Stimulated activated CD4-positive, alpha-beta T cell treated with anti-CD3 and anti-CD28 coated beads, Interleukin-1b, Interleukin-23, amount 100 ng/mL, for 24 hours (primary cell): ENCODE measurements at places on chromosomes 7 and 10.

- no peak for DNase-seq
These were observed 62.5 kb downstream of the BPGM start for GRCh38 chr7:134709197-134709596.

- DNase-seq: no peak
These were observed 4.4 kb downstream of the HIPK2 start for GRCh38 chr7:139773371-139773770.

GRCh38 chr7:69778138-69778537, 179.9 kb downstream of the AUTS2 start:
- DNase-seq: no peak

GRCh38 chr7:95245828-95246500, 78.4 kb downstream of the PON1 start:
- DNase-seq: no peak

DNA sequence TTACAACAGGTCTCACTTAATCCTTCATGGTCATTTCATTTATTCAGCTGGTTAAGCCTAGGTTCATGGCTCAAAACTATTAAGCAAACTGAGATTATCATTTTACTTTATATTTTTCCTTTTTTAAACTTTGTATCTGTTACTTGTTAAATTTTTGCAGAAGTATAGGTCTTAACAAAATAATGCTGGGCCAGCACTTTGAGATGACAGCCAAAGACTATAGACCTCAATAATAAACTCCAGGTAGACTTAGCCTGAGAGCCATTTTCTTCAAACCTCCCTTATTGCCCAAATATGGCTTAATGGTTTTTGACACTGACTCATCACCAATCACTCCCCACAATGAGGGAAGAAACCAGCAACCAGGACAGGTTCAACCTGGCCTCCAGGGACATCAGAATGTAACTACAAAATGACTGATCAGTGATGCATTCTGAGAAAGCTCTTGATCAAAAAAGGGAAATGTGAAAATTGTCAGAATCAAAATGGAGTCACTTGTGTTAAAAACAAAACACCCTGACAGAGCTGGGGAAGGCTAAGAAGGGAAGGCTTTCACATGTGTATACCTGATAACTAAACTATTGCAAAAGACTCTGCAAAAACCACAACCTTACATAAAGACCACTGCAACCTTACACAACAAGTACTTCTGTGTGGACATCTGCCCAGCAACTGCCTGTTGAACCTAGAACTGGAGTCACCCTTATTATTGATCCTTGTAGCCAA, 2.1 kb upstream of the CCDC126 start:
- DNase-seq: no peak

- DNase-seq: no peak
These were observed 18.8 kb downstream of the NT5C3A start for GRCh38 chr7:33043501-33044400.

GRCh38 chr7:36507475-36508440, 118.1 kb downstream of the ANLN start:
- DNase-seq: no peak

GRCh38 chr7:5425507-5426225, 2.0 kb upstream of the TNRC18 start:
- DNase-seq: no peak

- no peak for DNase-seq
These were observed 14.1 kb upstream of the MYH16 start for GRCh38 chr7:99258501-99258900.

GRCh38 chr10:126169899-126170298, 218.4 kb downstream of the ADAM12 start:
- no peak for DNase-seq
